CD4-positive, alpha-beta T cell (primary cell): ENCODE measurements at places on chromosomes 1 and 21.

GRCh38 chr1:32767641-32768040 lies 49.5 kb downstream of the YARS1 start:
- DNase-seq: no peak

DNA sequence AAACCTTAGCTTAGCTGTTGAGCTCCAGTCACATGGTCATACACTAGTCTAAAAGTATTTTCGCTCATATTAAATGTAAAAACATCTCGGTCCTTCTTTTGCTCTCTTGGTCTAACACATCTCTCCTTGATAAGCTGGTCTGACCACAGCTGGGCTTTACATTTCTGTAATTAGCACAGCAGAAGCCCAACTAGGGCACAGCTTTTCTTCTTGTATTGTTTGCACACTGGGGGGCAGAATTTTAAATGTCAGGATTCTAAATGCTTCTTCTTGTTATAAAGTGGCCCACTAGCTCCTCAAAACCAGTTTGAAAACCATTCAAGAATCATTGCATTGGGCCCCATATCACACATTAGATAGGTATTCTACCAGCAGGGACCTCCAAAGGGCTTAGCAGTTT lies 289.1 kb upstream of the PKN2 start:
- DNase-seq: no peak

DNA sequence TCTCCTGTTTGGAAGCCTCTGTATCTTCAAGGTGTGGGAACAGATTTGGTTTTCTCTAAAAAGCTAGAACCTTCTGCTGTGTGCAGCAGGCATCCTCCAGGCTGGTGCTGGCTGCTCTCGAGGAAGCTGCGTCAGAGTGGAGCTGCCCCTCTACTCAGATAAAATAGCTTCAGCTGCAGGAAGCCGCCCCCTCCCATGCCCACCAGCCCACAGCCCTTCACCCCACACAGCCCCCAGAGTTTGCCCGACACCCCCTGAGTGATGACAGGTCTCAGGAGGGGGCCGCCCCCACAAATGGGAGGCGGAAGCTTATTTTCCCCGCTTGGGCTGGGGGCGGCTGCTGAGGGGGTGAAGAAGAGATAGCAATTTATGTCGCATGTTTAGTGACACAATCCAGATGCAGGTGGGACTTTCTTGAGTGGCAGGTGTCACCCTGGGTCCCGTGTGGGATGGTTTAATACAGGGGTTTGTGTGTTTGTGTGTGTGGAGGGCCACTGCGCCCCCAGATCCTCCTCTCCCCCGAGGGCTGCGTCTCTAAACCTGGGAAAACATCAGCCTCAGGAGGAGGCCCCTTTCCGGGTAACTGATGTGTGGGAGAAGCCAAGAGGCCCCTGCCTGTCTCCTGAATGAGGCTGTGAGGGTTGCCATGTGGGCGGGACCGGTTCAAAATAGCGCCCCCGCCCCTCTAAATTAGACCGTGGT lies 55.4 kb downstream of the STUM start:
- no peak for DNase-seq

GRCh38 chr1:10210841-10211804 lies 753 bp downstream of the KIF1B start:
- no peak for DNase-seq

DNA sequence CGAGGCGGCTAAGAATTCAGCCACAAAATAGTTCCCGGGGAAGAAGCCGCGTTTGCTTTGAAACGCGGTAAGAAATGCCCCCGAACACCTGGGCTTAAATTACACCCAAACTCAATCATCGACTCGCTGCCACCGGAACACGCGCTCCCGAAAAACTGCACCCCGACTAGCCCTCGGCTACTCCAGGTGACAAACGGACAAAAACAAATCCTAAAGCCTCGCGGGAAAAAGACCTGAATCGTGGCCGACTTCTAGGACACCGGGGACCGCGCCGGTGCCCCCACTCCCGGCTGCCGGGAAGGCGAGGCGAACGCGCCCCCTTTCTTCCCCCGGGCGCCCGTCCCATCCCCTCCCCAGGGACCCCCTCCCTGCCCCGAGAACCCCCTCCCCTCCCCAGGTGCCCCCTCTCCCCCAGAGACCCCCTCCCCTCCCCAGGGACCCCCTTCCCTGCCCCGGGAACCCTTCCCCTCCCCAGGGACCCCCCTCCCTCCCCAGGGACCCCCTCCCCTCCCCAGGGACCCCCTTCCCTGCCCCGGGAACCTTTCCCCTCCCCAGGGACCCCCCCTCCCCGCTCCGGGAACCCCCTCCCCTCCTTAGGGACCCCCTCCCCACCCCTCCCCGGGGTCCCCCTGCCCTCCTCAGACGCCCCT lies 628 bp downstream of the C1orf159 start:
- no peak for DNase-seq

DNA sequence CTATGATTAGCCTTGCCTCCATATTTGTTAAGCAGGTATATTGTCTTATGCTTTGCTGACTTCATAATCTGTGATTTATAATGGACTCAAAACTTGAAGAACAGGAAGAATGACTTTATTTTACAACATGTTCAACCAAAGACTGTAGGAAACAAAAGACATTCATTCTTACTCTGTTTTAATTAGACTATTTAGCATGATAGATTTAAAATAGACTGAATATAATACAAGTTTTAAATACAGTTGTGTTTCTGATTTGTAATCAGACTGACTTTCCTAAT lies 63.1 kb downstream of the CDC14A start:
- no peak for DNase-seq

GRCh38 chr1:245453541-245453940 lies 298.8 kb downstream of the KIF26B start:
- DNase-seq: no peak

- no peak for DNase-seq
These were observed 157.0 kb upstream of the ZNHIT6 start for GRCh38 chr1:85865213-85865612.

GRCh38 chr1:49104575-49104974 lies 327.9 kb upstream of the BEND5 start:
- DNase-seq: no peak

DNA sequence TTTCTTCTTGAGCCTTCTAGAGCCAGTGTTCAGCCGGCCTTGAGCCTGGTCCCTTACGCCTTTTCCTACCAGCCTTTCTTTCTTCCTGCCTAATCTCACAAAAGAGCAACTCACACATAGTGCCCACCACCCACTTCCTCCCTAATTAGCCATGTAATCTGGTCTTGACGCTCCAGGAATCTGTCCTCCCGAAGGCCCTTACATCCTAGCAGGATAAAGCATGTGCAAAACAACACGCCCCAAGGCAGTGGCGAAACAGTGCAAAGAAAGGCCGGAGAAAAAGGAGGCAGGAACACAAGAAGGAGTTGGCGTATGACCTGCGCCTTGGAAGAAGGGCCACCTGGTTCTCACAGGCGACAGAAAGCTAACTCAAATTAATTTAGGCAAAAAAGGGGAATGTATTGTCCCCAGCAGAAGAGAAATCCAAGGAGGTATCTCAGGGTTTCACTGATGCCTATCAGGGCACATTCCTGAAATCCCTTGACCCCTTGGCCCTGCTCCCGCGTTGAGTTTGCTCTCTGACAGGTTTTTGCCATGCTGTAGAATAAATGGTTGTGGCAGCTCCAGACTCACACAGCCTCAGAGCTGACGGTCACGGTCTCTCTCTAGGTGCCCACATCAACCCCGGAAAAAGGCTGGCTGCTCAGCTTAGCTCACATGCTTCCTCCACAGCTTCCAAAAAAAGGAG lies 79.0 kb downstream of the ZNF281 start:
- DNase-seq: no peak

DNA sequence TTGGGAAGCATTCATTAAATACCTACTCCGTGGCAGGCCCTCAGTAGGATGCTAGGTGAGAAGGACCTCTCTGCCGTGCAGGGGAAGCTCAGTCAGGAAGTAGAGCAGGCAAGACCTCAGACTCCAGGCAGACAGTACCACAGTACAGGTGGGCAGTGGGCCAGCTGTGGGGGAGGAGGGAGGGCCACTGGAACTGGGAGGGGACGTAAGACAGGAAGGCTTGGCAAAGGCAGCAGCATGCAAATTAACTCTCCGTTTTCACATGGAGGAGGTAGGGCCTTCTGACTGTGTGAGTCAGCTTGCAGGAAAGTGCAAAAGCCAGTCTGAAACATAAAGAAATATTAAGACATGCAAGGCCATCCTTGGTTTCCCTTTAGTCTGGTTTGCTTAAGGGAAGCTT lies 157.7 kb downstream of the TRIM33 start:
- DNase-seq: no peak

DNA sequence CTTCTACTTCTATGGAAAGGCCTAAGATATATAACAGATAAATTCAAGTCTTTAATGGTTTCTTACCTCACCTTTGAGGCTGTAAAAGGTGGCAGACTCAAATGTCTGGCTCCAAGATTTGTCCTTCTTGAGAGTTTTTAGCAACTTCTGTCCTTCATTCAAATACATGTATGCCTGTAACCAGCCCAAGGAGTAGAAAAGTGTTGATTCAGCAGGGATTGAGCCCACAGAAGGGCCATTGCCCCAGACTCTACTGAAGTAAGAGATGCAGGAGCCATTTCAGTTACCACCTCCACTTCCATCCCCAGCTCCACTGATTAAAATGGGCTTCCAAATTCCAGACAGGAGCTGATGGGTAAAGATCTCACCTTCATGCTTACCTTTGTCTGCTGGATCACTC lies 80.0 kb downstream of the ADCY10 start:
- DNase-seq: no peak

GRCh38 chr1:165597883-165598675 lies 33.0 kb upstream of the MGST3 start:
- DNase-seq: peak; percentile 96
